ENCODE measurements at places on chromosomes 6 and 20.

DNA sequence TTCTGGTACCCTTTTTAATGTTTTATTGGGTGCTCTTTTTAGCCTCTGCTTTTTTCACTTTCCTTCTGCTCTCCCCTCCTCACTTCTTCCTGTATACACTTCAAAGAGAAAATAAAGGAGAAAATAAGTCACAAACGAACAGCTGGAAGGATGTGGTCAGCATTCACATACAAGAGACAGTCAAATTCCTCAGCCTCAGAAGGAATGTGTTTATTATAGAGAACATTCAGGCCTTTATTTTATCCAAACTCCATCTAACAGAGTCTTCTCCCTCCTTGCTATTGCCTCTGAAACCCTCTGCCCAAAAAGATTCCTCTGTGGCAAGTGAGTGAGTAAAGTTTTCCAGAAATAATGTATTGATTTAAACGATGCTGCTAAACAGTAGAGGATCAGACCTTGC, 490.4 kb downstream of the FRK start:
- no peak for DNase-seq

- DNase-seq, result no peak
Observed at GRCh38 chr6:143517447-143517773, 5.9 kb upstream of the FUCA2 start.

- no peak for DNase-seq
Observed at GRCh38 chr6:144543006-144543871, 258.1 kb downstream of the UTRN start.

GRCh38 chr6:134379076-134379475, 61.2 kb upstream of the SGK1 start:
- no peak for DNase-seq

DNA sequence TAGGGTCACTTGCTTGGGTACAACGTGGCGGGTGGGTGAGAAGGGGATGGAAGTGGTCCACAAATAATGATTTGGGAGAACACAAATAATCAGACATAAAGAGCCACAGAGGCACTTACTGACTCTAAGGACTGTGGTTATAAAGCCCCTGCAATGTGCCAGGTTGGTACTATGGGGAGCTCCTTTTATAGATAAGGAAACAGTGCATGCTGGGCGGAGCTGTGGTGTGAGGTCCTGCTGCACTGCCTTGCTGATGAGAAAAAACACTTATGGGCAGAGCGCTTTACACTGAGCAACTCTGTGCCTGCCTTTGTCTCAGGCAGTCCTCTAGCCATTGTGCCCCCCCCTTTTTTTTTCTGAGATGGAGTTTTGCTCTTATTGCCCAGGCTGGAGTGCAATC, 29.1 kb upstream of the SCRT2 start:
- DNase-seq, result no peak

GRCh38 chr6:25617997-25618396, 34.0 kb upstream of the SCGN start:
- DNase-seq, result no peak

- no peak for DNase-seq
Observed at GRCh38 chr6:20031342-20031741, 180.9 kb downstream of the MBOAT1 start.

DNA sequence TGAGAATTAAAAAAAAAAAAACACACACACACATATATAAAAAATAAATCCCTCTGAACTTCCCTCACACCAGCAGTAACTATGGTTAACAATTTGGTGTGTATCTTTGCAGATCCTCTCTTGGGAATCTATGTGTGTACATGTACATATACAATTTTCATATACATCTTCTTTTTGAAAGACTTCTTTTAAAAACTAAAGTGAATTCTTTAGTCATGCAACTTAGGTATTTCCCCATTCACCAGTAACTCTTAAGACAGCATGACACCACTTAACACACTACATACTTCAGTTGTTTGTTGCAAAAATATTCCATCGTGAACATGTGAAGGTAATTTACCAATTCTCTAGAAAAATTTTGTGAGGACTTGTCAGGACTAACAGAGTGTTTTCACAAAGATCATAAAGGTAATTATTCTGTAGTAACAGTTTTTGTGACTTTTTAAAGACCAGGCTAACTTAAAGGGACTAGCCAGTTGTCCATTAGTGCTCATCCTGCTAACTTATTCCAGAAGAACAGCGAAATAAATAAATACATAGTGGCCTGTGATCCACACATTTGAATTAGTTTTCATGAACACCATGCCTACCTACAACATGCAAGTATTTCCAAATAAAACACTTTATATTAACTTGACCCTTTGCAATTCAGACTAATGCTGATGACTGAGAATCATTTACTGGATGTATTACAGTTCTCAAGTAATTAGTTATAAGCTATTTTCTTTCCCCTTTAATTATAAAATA, 12.1 kb downstream of the RBM39 start:
- DNase-seq, result no peak

DNA sequence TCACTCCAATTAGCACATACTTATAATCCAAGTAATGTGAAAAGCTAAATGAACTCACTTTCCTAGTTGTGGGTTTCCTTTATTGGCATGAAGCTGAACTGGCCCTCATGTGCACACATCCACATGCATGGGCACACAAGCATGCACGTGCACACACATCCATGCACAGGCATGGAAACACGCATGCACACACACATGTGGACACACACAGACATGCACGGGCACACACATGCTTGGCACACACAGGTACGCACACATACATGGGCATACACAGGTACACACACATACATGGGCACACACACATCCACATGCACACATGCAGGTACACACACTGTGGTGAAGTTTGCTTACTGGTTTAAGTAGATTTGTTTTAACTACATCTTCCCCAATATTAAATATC, 23.8 kb downstream of the SYNDIG1 start:
- no peak for DNase-seq

- DNase-seq, result no peak
Observed at GRCh38 chr6:11848346-11848651, 69.7 kb upstream of the ADTRP start.

DNA sequence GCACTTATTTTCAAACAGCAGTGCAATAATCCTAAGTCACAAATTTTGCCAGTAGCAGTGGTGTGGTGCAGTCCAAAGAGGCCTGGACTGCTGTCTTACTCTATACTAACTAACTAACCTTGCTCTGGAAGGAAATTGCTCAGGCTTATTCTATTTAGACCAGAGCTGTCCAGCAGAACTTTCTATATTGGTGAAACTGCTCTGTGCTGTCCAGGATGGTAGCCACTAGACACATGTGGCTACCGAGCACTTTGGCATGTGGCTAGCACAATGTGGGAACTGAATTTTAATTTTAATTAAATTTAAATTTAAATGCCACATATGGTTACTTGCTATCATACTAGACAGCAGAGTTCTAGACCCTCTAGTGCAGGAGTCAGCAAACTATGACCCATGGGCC, 27.1 kb upstream of the FBXO9 start:
- no peak for DNase-seq

GRCh38 chr20:4997222-4997621, 4.1 kb downstream of the SLC23A2 start:
- DNase-seq, result no peak

- DNase-seq, result no peak
Observed at GRCh38 chr20:3070725-3071124, 695 bp upstream of the OXT start.

DNA sequence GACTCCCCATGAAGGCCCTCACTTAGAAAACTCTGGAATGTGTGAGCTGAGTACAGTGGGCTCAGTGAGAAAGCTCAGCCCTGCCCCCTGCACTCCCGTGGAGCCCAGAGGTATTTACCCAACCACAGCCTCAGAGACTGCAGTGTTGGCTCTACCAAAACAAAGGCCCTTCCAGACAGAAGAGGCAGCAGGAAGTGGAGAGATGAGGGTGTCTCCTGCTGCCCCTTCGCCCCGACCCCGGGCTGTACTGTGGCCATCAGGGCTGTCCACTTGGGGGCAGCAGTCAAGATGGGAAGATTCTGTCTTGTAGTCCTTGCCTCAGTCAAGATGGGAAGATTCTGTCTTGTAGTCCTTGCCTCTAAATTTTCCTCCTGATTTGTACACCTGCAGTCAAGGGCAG, 341.3 kb downstream of the TAF4 start:
- no peak for DNase-seq

DNA sequence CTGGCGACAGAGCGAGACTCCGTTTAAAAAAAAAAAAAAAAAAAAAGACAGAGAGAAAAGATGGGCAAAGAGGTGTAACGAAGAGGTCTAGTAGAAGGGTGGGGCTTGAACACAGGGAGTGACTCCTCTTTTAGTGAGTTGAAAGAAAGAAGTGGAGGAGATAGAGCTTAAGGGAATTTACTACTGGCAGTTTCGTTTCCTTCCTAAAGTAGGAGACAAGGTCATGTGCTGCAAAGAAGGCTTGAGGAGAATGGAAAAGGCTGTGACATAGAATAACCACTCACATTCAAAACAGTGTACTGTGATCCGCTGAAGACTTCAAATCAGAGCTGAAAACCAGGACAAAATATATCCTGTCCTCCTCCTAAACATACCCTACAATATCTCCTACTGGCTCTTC, 63.8 kb upstream of the EIF2S2 start:
- no peak for DNase-seq

DNA sequence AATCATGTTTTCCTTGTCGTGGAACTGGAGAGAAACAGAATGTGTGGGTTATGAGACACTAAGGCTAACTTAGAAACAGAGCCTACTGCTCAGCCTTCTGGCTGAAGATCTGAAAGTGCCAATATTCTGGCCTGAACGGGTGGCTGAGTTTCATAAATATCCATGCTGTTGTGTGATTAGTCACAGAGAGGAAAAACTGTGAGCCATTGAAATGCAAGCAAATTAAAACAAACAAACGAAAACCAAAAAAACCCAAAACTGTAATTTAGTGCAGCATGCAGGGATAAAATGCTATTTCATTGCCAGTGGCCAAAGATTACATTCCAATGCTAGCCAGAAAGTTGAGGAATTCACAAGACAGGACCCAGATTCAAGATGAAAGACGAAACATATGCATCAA, 315.1 kb downstream of the UBE3D start:
- no peak for DNase-seq

DNA sequence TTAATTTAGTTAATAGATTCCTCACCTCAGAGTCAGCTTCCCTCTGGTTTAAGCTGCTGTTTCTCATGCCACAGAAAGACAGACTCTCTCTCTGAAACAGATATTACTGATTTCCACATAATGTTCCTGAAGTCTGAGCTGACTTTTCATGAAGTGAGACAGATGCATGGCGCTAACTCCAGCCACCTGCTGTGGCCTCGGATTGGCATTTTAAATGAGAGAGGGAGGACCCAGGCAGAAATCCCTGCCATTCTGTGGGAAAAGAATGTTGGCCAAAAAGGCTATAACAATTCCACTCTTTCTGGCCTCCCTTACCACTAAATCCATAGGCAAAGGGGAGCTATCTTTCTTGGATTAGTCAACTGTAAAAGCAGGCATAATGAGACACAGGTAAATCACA, 354.1 kb upstream of the CDH4 start:
- no peak for DNase-seq

DNA sequence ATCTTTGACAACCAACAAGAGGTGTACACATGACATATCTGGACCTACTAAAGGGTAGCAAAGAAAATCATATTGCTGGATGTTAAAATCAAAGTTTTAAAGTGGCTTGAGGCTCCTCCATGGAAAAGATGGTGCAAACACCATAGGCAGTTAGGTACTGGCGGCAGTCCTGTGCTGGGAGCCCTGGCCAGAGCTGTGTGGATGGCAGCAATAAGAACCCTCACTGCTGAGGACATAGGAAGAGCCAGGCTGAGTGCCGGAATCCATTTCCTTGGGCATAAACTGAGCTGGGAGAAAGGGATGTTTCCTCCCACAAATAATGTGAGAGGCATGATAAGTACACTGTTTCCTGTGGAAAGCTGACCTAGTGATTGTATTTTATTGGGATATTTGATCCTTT, 89.9 kb downstream of the ARID1B start:
- no peak for DNase-seq

- DNase-seq, result peak; percentile 22
Observed at GRCh38 chr20:40741507-40742106, 52.6 kb upstream of the MAFB start.

DNA sequence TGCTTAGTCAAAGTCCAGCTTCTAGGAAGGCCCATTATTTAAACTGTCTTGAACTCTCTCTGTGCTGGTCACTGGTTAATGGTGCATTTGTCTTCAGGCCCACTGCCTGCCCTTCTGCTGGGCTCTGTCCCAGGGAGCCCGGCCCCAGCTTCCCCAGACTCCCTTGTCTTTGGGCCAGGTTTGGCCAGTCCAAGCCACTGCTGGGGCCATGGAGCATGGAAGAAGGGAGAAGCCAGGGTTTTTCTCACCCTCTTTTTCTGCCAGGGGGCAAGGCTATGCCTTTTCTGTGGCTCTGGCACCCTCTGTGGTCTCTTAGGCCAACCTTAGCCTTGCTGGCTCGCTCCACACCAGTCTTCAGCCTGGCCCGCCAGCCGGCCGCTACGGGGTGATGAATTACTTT, 390.0 kb upstream of the SULF2 start:
- DNase-seq, result no peak

GRCh38 chr20:30598460-30599230, 658.8 kb upstream of the DEFB115 start:
- DNase-seq, result no peak

DNA sequence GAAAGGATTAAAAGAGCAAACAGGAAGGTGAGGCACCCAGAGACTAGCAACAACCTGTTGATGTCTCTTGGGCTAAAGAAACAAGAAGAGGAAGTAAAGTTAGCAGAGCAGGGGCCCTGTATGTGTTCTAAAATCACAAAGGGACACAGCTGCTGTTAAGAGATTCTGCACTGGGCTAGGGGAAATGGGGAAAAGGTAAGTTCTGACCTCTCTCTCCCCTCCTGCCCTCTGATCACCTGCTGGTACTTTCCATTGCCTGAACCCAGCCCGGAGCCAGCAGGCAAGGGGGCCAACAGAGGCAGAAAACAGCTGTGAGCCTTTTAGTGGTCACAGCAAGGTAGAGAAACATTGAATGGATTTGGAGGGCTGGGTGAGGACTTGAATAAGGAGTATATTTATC, 13.5 kb upstream of the CNR1 start:
- DNase-seq, result no peak

GRCh38 chr6:150619275-150619674, 19.6 kb downstream of the PLEKHG1 start:
- DNase-seq, result no peak

- DNase-seq, result no peak
Observed at GRCh38 chr20:23928788-23929187, 49.2 kb upstream of the CST5 start.

GRCh38 chr6:33585403-33586107, 5.5 kb upstream of the BAK1 start:
- DNase-seq, result peak; percentile 89

GRCh38 chr6:71599359-71599758, 287.0 kb upstream of the RIMS1 start:
- DNase-seq, result peak; percentile 79

DNA sequence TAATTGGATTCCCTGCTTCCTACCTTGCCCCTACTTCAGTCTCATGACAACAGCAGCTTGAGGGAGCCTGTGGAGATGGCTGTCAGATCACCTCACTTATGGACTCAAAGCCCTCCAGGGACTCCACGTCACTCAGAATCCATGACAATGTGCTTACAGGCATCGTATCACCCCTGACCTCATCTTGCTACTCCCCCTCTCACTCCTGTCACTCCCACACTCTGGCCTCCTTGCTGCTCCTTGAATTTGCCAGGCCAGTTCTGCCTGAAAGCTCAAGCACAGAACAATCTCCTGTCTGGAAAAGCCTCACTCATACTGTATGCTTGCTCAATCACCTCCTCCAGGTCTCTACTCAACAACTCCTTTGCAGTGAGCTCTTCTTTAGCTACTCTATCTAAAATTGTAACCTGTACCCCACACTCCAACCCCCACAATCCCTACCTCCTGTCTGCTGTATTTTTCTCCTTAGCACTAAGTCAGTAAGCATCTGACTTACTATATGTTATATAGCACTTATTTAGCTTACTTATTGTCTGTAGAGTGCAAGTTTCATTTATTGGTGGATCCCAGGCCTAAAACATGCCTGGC, 10.7 kb upstream of the GSTA4 start:
- no peak for DNase-seq
